ENCODE measurements at places on chromosomes 13 and 19. TPM values are rescaled to one million over a fixed set of nuclear protein-coding genes. Genes with fewer than 3 reads are reported as not detected.

Gene GARIN5A
- not detected for total RNA-seq

Gene SMAD9
- 5.9 TPM for total RNA-seq

Gene CEACAM8
- not detected for total RNA-seq

Gene SOHLH2
- total RNA-seq = 0.83 TPM

Gene SSBP4
- 48.0 TPM for total RNA-seq

Gene CARD8
- total RNA-seq = 11.6 TPM

Gene SLC7A9
- 0.59 TPM for total RNA-seq

Gene DCT
- 0.09 TPM for total RNA-seq

Gene MEX3D
- total RNA-seq = 33.6 TPM

Gene QPCTL
- total RNA-seq = 28.2 TPM

Gene SHD
- not detected for total RNA-seq

Gene MAST1
- 0.28 TPM for total RNA-seq

Gene ZNF793
- total RNA-seq = 1.5 TPM

Gene RELB
- total RNA-seq = 19.2 TPM

Data from smooth muscle cell of the umbilical artery (primary cell).